Mammary microvascular endothelial cell (primary cell): ENCODE measurements at places on chromosomes 12 and 14. TPM values are rescaled to one million over a fixed set of nuclear protein-coding genes. Genes with fewer than 3 reads are reported as not detected.

Gene C12orf56
- not detected in 2 replicates for total RNA-seq

Gene SDR9C7
- total RNA-seq = not detected in 2 replicates

Gene INHBE
- 0.05 TPM in 1 of 2 replicates, not detected in the other for total RNA-seq

Gene NGDN
- total RNA-seq = 30.2 and 33.4 TPM in 2 replicates

Gene RNF212B
- not detected in 2 replicates for total RNA-seq

Gene PMCH
- not detected in 2 replicates for total RNA-seq

Gene AICDA
- not detected in 2 replicates for total RNA-seq

Gene B3GNT4
- total RNA-seq = not detected in 2 replicates

Gene DLK1
- total RNA-seq = not detected in 2 replicates

Gene RTL1
- total RNA-seq = not detected in 2 replicates

Gene DPPA3
- not detected in 2 replicates for total RNA-seq

Gene RHEBL1
- 5.4 and 6.9 TPM in 2 replicates for total RNA-seq

Gene TDP1
- 28.5 and 35.9 TPM in 2 replicates for total RNA-seq

Gene CACNA2D4
- not detected in 2 replicates for total RNA-seq

Gene P2RX2
- total RNA-seq = not detected in 2 replicates

Gene RNASE3
- not detected in 2 replicates for total RNA-seq

Gene KRT71
- under 0.01 TPM in 1 of 2 replicates, not detected in the other for total RNA-seq

Gene SERPINA10
- total RNA-seq = not detected in 2 replicates

Gene NEUROD4
- total RNA-seq = not detected in 2 replicates

Gene CEP170B
- 19.2 and 20.8 TPM in 2 replicates for total RNA-seq

Gene CPNE6
- total RNA-seq = not detected in 2 replicates

Gene MSI1
- total RNA-seq = not detected in 2 replicates

Gene SRGAP1
- 5.3 and 6.9 TPM in 2 replicates for total RNA-seq
